ENCODE measurements at places on chromosomes 11 and 22. TPM values are rescaled to one million over a fixed set of nuclear protein-coding genes. Genes with fewer than 3 reads are reported as not detected.

- peak; percentile 42 for DNase-seq
Measured at GRCh38 chr11:7657306-7658025, 15.8 kb downstream of the CYB5R2 start.

DNA sequence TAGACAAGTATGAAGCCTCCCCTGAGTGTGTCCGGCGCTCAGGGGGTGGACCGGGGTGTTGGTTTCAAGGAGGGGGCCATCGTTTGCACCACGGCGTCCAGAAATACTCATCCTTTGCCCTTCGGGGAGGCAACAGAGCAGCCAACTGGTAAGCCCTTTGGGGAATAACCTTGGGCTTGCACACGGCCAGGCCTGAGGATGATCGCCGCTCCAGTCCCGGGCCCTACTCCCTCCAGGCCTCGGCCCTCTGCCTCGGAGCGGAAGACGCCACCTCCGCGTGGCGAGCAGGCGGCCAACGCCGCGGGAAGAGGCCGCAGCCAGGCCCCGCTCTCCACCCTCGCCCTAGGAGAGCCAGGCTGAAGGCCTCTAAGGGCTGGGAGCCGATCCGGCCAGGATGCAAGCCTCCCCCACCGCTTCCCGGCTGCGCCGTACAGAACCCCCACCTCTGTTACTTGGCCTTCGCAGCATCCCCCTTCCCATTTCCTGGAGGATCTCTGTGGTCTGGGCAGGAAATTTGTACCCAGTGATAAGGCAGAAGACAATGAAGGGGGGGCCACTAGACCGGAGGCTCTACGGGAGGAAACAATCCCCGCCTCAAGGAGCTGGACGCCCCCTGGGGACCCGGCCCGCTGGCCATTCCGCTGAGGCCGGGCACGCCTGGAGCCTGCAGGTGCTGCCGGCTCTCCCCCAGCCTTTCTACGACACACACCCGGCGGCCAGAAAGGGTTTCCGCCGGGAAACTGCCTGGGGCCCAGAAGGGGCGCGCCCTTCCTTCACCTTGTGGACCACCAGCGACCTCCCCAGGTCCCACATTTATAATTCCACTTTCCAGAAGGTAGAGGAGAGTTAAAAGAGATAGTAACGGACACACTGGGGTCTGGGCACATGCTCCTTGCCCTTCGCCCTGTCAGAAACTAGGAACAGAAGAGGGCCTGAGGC is 2.6 kb downstream of the ESAM start:
- no peak for DNase-seq

GRCh38 chr22:43923631-43924464 is at the start of gene PNPLA3:
TSS of gene PNPLA3 (plus strand) at chr22:43923805. CDS start at chr22:43923912, 107 bp downstream.
- DNase-seq = peak; percentile 84

DNA sequence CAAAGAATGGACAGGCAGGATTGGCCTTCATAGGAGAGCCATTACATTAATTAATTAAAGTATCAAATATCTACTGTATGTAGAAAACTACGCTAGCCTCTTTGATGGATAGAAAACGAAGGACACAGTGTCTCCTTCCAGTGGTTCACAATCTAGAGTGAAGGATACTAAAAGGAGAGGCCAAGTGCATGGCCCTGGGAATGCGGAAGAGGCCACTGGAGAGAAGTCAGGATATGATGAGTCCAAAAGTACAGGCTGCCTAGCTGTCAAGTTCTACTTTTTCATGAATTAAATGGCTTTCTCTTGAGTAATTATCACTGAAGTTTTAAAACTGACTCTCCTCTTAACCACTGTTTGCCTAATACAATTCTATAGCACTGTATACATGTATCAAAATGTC is 41.9 kb downstream of the ATG16L2 start:
- DNase-seq = no peak

- peak; percentile 47 for DNase-seq
Measured at GRCh38 chr11:11243590-11244469, 109.2 kb downstream of the CSNK2A3 start.

- DNase-seq = no peak
Measured at GRCh38 chr22:27719535-27720227, 81.9 kb downstream of the MN1 start.

- DNase-seq = no peak
Measured at GRCh38 chr11:119249671-119250010, 43.5 kb downstream of the CBL start.

DNA sequence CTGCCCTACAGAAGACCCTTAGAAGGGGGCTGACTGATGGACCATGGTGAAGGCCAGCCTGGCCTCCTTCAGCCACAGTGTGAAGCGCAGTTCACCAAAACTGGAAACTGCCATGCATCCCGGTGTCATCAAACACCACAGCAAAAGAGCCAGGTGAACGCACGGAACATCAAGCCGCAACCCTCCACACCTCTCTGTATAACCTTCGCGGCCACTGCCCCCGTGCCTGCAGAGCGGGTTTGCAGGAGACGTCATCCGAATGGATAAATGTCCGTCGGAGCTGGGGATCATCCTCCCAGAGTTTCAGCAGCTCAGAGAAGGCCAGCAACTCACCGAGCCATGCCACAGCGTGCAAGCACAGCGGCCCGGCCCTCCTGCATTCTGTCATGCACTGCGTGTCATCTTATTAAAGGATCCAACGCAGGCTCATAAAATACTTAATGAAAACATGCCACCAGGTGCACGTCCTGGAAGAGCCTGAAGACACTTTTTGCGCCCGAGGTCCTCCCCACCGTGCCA is 309.9 kb downstream of the BRD1 start:
- DNase-seq = no peak

GRCh38 chr11:30938171-30938570 is 352.0 kb upstream of the MPPED2 start:
- no peak for DNase-seq

- DNase-seq = no peak
Measured at GRCh38 chr11:75801362-75802020, 13.5 kb upstream of the UVRAG start.

DNA sequence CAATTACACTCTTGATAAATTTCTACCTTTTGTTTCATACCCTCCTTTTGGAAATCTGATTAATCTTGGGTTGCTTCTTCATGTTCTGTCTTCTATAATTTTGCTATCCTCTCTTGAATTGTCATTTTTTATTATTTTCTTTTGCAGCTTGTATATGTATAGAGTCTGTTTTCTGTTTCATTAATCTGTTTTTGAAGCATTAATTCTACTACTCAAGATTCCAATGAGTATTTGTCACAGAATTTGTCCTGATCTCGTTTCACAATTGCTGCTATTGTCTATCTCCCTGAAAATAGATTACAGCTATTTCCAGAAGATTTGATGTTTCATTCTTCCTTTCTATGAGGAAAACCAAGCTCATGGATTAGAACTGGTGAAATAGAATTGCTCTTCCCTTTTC is 406.1 kb downstream of the DYNC2H1 start:
- DNase-seq = no peak

DNA sequence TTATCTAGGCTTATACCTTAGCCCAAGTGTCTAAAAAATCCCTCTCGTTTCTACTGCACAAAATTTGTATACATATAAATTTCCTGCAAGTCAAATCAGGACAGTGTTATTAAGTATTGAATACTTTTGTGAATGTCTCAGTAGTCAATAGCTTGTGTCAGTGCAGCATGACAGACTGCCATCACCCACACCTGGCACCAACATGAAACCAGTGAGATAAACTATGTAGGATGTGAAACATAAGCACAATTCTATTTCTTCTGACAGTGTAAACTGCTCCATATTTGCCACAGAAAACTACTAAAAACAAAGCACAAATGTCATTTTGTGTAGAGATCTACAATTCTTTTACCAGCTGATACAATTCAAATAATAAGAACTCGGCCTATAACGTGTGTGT is 542.1 kb upstream of the LUZP2 start:
- DNase-seq = no peak

GRCh38 chr22:41885516-41885915 is 29.4 kb downstream of the SHISA8 start:
- no peak for DNase-seq

- DNase-seq = peak; percentile 27
Measured at GRCh38 chr11:116397602-116398084, 375.1 kb downstream of the BUD13 start.

- DNase-seq = peak; percentile 26
Measured at GRCh38 chr11:125141686-125142535, 22.6 kb upstream of the PKNOX2 start.

- no peak for DNase-seq
Measured at GRCh38 chr22:36760786-36761185, 15.1 kb downstream of the IFT27 start.

DNA sequence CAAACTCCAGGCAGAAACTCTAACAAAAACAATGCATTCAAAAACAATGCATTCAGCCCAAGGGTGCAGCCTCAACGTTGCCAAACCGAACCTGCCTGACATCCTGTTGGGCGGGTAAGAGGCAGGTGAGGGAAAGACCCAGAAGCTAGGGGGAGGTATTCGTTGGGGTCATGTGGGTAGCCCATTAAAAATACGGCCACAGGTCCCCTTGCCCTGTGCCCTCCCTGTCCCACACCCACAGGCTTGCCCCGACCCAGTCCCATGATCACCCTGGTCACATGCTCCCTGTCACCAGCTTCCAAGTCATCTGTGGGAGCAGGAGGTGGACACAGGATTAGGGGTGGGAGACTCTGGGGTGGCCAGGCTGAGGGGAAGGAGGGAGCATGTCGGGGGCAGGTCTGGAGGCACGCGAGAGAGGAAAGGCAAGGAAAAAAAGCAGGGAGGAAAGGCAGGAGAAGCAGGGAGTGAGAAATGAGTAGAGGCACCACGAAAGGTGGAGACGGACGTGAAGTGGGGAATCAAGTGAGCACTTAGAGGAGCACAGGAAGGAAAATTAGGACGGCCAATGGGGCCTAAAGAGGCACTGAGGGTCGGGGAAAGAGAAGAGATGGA is 683 bp downstream of the PLA2G6 start:
- DNase-seq = no peak

- DNase-seq = no peak
Measured at GRCh38 chr11:75631086-75631730, 37.6 kb downstream of the MAP6 start.

DNA sequence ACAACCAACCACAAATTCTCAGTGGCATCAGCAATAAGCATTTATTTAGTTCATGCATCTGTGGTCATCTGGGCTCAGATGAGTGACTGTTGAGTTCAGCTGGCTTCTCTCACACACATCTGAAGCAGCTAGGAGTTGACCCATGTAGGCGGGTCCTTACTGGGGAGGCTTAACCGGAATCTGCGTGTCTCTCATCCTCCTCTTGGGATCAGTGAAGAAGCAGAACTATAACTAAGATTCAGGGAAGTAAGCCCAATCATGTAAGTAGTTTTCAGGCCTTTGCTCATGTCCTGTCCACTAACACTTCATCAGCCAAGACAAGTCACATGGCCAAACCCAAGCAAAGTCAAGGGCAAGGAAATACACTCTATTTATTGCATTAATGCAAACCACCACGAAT is 236.2 kb downstream of the C11orf87 start:
- DNase-seq = peak; percentile 42

- DNase-seq = no peak
Measured at GRCh38 chr22:22783575-22783974, 104.0 kb upstream of the IGLL5 start.

DNA sequence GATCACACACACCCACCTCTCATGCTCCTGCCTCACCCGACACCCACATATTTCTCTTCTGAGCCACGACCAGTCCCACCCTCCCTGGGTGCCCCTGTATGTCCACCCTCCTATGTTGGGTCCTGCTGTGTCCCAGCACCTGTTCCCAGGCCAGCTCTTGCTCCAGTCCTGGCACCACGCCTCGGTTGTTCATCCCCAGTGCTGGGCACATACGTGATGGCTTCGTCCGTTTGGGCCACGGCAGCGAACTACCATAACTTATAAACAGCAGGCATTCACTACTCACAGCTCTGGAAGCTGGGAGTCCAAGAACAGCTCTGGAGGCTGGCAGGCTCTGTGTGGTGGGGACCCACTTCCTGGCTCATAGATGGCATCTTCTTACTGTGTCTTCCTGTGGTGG is 116.9 kb downstream of the BRD1 start:
- no peak for DNase-seq

CELSR1 gene
- polyA plus RNA-seq = 30.3 TPM

FEN1 gene
- polyA plus RNA-seq = 38.2 TPM

PLEKHB1 gene
- polyA plus RNA-seq = 36.8 TPM

HEPHL1 gene
- polyA plus RNA-seq = not detected

C11orf86 gene
- polyA plus RNA-seq = not detected

SCUBE2 gene
- 47.3 TPM for polyA plus RNA-seq

PANX1 gene
- polyA plus RNA-seq = 19.1 TPM

CHRNA10 gene
- 3.3 TPM for polyA plus RNA-seq

BDNF gene
- polyA plus RNA-seq = 0.30 TPM

NAP1L4 gene
- 144 TPM for polyA plus RNA-seq

UBQLN3 gene
- polyA plus RNA-seq = not detected

OR52E8 gene
- not detected for polyA plus RNA-seq

OR51B4 gene
- 0.63 TPM for polyA plus RNA-seq
